ENCODE measurements at places on chromosomes 11 and 22.

DNA sequence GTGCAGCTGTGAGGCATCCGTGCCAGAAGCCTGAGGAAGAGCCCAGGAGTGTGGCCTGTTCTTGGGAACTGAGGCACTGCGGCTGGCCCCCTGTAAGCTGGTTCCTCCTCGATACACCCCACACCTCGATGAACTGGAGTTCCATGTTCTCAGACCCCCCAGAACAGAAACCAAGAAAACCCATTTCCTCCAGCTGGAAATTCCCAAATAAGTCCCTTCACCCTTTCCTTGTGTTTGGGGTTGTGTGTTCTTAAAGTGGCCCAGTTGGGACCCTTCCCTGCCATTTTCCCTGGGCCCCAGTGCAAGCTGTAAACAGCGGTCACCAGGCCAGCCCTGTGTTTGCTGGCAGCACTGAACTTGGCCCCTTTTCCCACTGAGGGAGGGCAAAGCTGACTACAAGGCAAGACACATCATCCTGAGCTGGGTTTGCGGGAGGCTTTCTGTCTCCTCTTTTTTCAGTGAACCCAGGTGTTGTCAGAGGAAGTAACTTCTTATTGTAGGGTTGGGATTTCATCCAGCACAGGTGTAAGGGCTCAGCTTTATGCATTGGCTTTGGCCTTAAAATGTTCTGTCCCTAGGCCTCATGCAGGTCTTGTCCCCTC is 60.1 kb upstream of the MPEG1 start:
- DNase-seq: no peak

GRCh38 chr11:67438158-67438902 is 848 bp upstream of the PTPRCAP start:
- DNase-seq: no peak

DNA sequence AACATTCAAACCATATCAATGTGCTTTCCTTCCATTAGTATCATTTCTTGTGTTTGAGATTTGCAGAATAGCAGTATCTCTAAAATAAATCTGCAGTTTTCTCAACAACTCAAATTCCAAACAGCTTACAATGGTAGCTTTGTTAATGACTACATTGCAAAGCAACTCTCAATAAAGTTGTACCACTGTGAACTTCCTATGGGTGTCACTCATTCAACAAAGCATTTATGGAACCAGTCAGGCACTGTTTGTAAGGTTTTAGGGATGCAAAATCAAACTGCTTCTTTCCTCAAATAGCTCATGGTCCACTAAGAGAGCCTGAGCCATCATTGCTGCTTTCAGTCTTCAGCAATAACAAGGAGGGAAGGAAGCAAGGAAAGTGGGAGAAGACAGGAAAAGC is 91.0 kb downstream of the CCDC83 start:
- DNase-seq: no peak

DNA sequence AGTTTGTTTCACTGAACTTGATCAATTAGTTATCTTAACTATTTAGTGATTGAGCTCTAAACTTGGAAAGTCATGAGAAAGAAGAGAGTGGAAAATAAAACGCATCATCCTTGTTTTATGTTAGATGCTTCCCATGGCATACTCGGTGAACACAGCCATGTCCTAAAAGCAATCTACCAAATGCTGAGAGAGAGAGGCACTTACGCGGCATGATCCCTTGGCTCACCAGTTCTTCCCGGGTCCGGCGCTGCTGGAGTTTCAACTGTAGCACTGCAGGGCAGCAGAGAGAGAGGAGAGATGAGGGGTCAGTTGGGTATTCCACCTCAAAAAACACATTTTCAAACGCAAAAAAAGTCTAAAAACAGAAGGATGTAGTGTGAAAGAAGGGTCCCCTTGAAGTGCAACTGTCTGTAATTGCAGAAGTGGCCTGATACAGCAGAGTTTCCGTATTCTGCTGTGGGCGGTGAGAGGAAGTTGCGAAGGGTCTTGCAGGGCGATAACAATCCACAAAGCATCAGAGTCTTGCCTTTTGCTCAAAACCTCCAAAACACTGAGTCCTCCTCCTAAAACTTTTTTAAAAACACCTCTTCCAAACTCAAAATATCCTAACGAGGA is 92.7 kb downstream of the SGSM3 start:
- no peak for DNase-seq

DNA sequence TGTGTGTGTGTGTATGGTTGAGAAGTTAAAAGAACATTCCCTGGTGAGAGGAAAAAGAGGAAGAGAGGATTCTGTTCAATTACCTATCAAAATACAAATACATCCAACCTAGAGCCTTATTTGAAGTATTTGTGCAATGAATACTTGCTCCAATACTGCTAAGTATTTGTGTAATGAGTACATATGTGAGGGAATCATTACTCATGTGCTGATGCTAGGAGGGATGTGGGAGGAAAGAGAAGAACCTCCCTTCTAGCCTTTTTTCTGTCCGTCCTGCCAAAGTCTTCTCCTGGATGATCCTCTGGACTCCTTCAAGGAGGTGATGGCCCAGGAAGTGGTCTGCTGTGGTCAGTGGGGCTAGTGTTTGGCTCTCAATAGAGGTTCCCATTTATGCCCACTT is 36.0 kb upstream of the ACCSL start:
- DNase-seq: no peak

DNA sequence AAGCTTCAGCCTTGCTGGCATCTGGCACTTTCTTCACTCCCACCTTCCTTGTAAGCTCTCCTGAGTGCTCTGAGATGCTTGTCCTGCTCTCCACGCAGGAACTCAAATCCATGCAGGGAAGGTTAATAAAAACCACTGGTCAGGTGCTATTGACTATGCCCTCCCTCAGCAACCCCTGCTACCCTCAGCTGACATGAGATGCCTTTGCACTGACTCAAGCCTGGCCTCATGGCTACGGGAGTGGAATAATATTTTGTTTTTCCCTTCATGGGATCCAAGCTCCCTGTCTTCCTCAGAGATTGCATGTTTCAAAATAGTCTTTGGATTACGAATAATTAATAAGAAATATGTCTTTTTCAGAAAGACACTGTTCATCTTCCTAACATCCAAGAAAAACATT is 31.7 kb upstream of the ABCC8 start:
- DNase-seq: no peak

DNA sequence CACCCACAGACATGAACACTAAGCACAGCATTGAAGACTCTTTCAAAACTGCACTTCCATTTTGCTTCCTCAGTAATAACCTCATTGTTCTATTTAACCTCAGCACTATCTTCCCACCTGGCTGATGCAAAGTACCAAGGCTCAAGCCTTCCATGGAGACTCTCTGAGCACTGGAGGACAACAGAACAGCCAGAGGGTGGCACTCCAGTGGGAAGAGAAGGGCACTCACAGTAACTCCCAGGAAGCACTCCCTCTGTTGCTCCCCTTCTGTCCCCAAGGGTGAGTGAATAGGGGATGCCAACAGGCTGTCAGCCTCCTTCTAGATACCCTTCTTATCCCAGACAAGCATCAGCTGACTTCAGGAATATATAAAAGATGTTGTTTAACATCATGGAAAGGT is 3.5 kb downstream of the ME3 start:
- DNase-seq: no peak

GRCh38 chr22:46678003-46678657 is 57.9 kb downstream of the GRAMD4 start:
- DNase-seq: no peak

DNA sequence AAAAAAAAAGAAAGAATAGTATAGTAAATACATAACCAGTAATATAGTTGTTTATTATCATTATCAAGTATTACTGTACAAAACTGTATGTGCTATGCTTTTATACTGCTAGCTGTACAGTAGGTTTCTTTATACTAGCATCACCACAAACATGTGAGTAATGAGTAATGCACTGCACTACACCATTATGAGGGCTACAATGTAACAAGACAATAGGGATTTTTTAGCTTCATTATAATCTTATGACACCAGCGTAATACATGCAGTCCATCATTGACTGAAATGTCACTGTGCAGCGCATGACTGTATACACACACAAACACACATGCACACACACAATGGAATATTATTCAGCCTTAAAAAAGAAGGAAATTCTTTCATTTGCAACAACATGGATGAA is 111.5 kb upstream of the ZBED5 start:
- no peak for DNase-seq

DNA sequence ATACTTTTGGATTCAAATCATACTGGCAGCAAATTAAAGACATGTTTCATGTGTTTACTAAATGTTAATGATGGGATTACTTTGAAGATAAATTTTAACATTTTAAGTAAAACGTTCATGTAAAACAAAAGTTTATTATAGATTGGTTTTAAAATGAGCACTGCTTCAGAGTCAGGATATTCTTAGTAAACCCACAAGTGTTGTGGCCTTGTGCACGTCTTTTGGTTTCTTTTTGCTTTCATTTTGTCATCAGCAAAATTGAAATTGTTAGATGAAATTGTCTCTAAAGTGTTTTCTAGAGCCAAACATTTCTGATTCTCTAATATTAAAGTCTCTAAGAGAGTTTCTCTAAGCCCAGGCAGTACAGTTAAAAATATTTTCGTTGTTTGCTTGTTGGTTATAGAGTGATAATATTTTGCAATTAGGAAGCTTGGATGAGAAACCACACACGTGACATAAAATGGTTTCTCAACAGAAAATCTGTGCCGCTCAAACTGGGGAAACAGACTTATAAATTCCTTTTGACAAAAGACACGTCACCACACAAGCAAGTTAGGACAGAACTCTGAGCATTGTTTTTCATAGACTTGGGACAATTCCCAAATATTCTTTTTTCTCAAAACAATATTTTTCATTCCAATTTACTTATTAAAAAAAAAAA is 164.4 kb downstream of the TEAD1 start:
- DNase-seq: no peak

Data from urinary bladder (tissue), 4 donors.